Activated CD4-positive, alpha-beta T cell treated with anti-CD3 and anti-CD28 coated beads for 48 hours (primary cell): ENCODE measurements at places on chromosomes 1 and 21.

- no peak for DNase-seq
These were observed 88.5 kb downstream of the ASH1L start for GRCh38 chr1:155474146-155474545.

- DNase-seq = no peak
These were observed 9.1 kb downstream of the MRAP start for GRCh38 chr21:32307706-32308105.

DNA sequence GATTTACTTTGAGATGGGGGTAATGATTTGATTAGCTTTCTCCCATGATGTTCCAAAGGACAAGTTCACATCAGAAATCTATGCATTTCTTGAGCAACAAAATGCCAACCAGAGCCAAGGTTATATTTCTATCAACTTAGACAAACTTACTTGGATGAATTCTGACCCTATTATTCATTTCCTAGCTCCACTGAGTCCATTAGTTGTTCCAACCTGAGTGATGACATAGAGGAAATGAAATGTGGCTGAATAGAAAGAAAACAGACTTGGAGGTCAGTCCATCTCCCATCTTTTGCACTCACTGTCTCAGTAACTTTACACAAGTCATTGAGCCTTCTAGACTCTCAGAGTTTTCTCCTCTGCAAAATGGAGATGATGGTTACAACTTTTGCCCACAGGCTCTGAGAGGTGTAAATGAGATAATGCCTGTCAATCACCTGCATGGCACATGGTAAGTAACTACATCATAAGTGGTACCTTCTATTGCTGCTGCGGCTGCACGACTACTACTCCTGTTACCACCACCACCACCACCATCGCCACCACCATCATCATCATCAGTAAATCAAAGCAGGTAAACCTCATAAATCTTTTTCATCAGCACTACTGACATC lies 98.2 kb downstream of the PTPN14 start:
- no peak for DNase-seq

DNA sequence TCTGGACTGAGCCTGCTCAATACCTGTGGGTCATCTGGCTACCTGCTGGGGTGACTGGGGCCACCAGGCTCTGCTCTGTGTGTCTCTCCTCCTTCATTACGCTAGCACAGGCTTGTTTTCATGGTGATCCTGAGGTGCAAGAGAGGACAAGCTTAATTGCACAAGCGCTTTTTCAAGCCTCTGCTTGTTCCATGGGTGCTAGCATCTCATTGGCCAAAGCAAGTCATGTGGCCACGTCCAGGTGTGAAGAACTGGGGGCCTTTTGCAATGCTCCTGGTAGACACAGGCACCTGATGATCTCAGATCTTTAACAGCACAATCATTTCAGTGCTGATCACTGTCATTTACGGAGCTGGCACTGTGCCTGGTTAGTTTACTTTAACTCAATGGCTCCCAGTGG lies 114.6 kb downstream of the KAZN start:
- DNase-seq = no peak

- no peak for DNase-seq
These were observed 96.6 kb upstream of the ERRFI1 start for GRCh38 chr1:8122477-8123407.

GRCh38 chr1:228725178-228725577 lies 10.1 kb upstream of the RHOU start:
- DNase-seq = no peak

GRCh38 chr1:159581422-159581821 lies 6.2 kb upstream of the APCS start:
- DNase-seq = no peak

GRCh38 chr1:112344754-112345423 lies 51.1 kb upstream of the CTTNBP2NL start:
- DNase-seq = no peak

GRCh38 chr1:63442141-63442475 lies 74.7 kb downstream of the ALG6 start:
- no peak for DNase-seq

DNA sequence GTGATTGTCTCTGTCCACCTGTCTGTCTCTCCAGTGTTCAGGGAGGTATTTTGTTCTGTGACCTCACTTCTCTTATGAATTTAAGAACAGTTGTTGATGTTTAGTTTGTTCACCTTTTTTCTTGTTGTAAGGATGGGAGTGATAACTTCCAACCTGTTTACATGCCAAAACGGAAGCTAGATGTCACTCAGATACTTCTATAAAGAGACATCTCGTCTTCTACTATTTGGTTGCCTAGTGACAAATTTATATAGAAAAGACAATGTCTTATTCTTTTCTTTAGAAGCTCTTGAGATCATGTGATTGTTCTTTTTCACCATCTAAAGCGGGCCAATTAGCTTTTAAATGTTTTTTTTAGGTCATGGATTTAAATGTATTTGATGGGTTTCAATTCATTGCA lies 33.8 kb downstream of the PRSS38 start:
- DNase-seq = no peak
